Stimulated activated CD8-positive, alpha-beta memory T cell treated with anti-CD3 and anti-CD28 coated beads, Interleukin-4, amount 100 ng/mL, for 4 hours (primary cell): ENCODE measurements at places on chromosomes 3 and 15.

DNA sequence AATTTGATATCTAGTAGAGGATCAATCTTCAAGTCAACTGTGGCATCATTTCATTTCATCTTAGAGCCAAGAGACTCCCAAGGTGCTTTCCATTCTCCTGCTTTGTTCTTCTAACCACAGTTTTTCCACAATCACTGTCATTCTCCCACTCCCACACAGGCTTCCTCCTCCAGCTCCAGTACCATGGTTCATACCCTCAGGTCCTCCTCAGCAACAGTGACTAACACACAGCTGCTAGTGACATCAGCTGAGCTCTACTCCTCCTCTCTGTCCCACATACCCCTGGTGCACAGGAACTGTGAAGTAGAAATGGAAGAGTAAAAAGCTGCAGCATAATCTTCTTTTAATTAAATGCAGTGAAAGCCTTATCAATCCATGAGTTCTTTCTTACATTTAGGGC is 200.2 kb upstream of the DPH6 start:
- DNase-seq = no peak

- DNase-seq = no peak
These were observed 106.5 kb downstream of the SUCNR1 start for GRCh38 chr3:151979906-151980305.

- DNase-seq = no peak
These were observed 2.8 kb upstream of the NEK4 start for GRCh38 chr3:52773361-52774065.

- no peak for DNase-seq
These were observed 93.8 kb downstream of the RFTN1 start for GRCh38 chr3:16419640-16420241.

- DNase-seq = no peak
These were observed 1.3 kb downstream of the DENND4A start for GRCh38 chr15:65790694-65791334.

DNA sequence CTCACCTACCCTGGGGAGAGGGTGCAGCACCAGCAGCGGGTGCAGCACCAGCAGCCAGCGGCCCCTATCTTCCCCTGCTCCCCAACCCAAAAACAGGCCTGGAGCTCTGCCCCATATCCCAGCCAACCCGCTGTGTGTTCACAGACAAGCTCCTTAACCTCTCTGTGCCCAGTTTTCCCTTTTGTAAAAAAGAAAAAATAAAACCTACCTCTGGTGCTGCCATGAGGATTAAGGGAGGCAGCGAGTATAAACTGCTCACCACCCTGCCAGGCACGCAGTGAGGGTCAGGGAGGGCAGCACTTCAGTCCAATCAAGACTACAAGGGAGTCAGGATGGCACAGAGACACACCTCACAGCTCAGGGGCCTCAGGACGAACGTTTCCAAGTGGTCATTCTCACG is 163.3 kb downstream of the NUP210 start:
- no peak for DNase-seq

DNA sequence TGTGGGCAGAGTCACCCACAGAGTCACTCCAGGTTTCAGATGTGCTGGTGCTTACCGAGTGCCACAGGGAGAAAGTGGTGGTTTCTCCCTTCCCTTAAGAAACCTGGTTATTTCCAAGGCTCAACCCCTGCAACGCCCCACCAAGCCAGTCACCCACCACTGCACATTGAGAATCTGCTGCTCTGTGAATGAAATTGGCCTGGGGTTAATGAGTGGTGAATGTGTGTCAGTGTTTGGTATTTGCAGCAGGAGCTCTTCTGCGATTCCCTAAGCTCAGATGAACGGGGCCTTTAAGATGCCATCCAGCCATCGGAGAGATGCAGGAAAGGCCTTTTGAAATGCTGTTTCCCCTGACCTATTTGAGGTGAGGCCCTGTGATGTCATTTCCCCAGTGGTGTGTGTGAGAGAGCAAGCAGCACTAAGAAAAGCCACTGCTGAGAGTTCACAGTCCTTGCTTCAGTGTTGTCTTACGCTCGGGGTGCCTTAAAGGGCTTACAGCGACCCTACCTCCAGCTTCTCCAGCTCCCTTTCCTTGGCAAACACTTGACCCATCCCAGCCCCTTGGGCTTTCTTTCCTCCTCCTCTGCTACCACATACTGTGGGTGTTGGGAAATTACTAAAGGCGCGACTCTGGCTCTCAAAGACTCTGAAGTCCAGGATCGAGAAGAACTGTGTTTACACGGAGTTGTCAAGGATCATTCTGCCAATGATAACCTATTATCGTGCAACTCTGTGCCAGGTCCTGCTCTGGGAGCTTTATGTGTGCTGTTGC is 68.9 kb downstream of the SMAD3 start:
- peak; percentile 25 for DNase-seq

DNA sequence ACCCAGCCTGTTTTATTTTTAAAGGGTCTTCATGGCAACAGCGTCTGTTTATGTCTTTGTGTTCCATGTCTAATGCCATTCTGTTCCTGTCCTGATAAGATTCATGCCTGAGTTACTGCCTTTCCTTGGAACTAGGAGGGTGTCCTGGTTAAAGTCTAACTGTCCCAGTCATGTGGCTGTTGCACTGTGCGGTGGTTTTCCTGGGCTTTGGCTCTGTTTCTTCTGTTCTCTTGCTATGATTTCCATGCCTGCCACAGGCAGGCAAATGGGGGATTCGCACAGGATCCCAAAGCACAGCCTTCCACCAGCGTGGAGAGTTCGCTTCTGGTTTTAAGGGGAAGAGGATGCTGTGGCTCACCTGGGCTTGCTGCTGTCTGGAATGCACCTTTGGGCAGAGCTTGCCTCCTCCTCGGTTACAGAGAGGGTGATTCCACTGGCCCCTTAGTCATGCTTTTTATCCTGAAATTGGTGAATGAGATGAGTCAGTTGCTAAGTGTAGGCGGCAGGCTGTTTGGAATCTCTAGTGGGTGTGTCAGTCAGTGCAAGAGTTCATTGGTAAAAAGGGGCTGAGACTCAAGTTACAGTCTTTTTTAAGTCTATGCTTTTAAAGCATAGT is 86.8 kb downstream of the CCK start:
- DNase-seq = no peak

- DNase-seq = peak; percentile 56
These were observed 1.3 kb downstream of the TNK2 start for GRCh38 chr3:195906865-195907683.

- DNase-seq = no peak
These were observed 48.6 kb upstream of the ATOSA start for GRCh38 chr15:52727815-52728214.

DNA sequence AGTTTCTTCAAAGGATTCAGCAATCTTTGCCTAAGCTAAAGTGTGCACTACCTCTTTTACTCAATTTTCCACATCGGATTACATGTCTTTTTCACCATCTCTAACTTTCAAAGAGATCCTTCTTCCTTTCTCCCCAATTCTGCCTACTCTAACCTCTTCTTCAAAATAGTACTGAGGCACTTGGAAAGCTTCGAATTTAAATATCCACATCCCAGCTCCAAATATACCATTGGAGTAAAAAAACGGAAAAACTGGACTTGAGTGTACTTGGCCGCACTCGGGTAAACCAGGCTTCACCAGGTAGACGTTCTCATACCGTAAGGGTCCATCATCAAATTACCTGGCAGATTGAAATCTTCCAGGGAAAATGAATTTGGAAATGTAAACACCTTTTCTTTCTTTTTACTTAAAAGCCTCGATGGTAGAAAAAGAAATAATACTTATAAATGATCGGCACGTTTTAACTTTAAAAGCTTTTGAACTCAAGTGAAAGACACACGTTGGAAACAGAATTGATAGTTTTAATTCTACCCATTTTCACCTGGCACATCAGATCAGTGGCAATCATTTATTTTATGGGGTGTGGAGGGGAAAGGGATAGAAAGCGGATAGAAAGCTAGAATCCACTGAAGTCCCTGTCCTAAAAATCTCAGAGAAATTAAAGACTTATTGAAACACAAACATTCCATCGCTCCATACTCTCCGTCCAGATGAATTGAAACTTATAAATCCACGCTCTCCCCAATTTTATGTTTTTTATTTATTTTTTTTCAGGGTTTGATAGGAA is 8.2 kb upstream of the MEIS2 start:
- no peak for DNase-seq

DNA sequence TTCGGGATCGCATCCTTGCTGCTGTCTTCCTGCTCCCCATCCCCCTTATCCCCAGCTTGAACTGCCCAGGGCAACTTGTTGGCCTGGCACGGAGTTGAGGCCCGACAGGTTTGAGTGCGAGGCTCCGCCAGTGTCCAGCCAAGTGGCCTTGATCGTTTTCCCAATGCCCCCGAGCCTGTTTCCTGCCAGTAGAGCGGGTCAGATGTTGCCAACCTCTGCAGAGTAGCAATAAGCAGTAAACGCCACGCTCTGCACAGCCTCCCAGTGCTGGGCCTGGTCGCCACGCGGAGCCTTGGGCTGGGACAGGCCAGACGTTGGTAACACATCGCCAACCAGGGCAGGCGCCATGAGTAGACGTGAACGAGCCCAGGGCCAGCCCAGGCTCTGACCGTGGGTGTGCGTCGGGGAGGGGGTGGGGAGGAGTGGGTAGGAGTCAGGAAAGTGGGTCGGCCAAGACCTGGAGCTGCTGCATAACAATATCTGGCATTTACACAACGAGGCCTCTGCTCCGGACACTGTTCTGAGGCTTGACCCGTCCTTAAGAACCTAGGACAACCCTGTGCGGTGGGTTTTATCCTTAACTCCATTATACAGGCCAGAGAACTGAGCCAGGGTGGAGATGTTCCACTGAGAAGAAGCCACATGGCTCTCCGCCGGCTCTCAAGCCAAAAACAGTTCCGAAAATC is 444 bp upstream of the ABHD14A start:
- no peak for DNase-seq

DNA sequence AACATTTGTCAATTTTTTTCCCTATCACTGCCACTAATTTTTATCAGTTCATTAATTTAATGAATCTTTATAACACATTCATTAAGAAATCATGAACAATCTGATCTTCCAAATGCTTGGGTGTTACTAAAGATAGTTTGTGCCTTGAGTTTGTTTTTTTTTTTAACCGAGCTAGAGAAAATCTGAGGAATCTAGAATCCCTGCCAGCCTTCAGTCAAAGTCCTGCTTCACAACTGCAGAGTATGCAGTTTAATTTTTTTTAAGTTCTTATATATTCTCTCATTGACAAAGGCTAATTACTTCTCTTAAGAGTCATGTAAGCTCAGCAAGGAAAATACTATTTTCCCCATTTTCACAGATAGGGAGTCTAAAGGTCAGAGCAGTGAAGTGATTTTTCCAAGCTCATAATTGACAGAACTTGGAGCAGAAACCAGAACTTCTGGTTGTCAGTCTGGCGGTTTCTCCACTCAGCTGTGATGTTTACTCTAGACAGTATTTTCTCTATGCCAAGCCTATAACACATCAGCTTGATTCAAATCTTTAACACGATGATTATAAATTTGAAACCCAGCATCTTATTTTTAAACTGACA is 55.7 kb downstream of the TNIK start:
- DNase-seq = no peak

- no peak for DNase-seq
These were observed 23.2 kb downstream of the HHLA2 start for GRCh38 chr3:108319428-108320082.

GRCh38 chr3:88385090-88385489 is 235.3 kb downstream of the C3orf38 start:
- no peak for DNase-seq

DNA sequence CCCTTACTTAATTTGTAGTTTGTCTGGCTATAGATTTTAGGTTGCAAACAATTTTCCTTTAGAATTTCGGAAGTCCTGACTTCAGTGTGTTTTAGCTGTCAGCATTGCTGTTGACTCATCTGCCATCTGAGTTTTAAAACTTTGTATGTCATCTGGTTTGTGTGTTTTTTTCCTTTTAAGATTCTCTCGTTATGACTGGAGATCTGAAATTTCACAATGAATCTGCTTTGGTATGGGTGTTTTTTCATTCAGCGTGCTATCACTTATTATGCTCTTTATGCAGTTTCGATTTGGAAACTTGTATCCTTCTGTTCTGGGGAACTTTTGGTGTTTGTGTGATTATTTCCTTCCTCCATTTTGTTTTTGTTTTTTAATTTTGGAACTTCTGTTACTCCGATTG is 53.7 kb upstream of the ZNF280D start:
- DNase-seq = no peak

DNA sequence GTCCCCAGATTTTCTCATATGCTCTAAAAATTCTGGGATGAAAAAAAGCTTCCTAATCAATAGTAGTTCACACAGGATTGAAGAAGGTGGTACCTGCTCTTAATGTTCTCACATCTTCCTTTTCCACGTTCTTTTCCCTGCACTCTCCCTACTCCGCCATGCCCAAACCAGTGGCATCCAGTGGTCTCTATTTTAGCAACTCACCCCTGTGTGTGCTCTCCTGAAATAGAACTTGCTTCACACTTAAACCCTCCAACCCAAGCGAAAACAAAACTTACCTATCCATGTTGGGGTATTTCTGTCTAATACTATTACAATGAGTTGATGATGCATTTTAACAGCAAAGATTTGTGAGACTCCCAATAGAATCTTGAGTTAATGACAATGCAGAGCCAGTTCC is 148.8 kb downstream of the PLD1 start:
- no peak for DNase-seq

DNA sequence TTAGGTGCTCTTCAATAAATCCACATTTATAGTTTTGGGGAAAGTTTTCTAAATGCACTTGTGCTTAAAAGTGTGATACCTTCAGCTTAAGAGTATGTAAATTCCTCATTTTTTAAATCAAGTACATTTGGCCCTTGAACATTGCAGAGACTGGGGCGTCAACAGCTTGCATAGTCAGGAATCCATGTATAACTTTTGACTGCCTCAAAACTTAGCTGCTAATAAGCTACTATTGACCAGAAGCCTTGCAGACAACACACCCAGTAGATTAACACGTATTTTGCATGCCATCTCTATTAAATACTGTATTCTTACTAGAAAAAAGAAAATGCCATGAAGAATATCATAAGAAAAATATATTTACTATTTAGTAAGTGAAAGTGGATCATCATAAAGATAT is 1211.8 kb upstream of the ALCAM start:
- DNase-seq = no peak

DNA sequence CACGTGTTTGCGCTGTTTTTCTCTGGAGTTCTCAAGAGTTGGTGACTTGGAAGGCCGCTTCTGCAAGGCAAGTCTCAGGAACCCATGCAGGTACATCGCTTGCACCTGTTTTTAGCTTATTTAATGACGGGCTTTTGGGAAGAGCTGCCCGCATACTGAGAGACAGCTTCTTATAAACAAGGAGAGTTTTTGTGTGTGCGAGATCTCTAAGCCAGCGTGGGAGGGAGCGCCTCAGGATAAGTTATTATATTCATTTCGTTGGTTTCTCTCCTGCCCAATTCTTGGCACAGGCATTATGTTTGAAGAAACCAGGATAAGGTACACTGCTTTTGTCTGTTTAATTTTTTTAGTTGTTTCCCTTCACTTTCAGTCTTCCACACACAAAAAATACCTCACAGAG is 11.4 kb upstream of the SACM1L start:
- DNase-seq = no peak

- no peak for DNase-seq
These were observed 34.3 kb upstream of the CD47 start for GRCh38 chr3:108125153-108125543.

DNA sequence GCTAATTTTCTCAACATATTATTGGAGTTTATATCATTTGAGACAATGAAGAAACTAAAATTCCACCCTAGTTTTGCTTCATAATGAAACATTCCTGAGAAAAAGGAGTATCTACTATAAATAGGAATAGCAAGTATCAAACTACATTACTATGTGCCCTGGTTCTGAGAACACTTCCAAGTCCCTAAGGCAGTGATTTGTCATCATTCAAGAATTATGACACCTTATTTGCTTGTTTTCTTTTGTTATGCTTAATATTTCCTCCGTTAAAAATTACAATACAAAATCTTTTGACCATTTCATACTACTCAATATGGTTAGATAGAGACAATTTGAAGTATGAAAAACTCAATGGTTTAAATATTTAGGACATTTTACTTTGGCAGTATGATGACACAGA is 707.8 kb upstream of the GOLIM4 start:
- no peak for DNase-seq
